ENCODE measurements at places on chromosomes 3 and 15.

DNA sequence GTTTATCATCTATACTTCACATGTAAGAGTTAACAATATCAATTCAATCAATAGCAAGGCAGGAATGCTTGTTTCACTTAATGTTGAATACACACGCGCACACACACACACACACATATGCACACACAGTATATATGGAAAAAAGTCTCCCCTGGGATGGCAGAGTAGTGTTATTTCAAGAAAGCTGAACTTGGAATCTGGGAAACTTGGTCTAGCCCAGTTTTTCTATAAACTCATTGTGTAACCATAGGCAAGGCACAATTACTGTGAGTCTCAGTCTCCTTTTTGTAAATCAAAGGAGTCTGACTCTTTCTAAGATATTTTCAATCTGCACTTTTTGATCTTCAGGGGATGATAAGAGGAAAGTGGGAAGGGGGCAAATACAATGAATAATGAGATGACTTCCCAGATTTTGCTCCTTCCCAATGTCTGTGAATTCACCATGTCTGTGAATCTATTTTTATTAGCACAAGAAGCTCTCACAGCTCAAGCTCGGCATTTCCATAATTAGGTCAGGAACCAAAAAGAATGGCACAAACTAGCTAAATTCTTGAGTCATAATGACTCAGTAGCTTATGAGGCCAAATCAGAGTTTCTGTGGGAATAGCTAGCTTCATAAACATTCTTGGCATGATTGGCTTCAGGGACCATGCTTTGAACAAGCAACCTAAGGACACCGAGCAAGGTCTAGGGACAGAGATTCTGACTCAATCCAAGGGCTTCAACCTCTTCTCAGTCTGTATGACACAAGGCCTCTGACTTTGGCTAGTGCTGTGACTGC lies 227.4 kb upstream of the DCBLD2 start:
- no peak for DNase-seq

- DNase-seq: no peak
These were observed 63.6 kb upstream of the BOC start for GRCh38 chr3:113147681-113148261.

- DNase-seq: no peak
These were observed 25.2 kb upstream of the RHCG start for GRCh38 chr15:89521605-89522004.

DNA sequence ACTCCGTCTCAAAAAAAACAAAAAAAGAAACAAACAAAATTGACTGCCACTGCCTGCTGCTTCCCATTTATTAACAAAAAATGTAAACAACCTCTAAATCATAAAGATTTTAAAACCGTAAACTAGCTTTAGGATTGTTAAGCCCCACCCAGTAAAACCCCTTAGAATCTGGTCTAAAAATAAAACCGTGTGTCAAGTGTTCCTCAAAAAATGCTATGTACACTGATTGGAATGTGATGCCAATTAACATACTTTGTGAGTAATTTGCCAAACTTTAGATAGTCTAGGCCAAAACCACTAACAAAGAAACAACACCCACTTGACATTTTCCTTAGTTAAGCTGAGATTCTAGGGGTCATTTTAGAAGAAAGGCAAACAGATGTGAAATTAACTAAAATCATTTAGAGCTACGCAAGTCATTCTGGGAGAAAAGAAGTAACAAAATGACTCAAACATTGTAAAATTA lies 5.3 kb downstream of the RAF1 start:
- no peak for DNase-seq

- DNase-seq: no peak
These were observed 437.7 kb downstream of the SI start for GRCh38 chr3:164640591-164640990.

DNA sequence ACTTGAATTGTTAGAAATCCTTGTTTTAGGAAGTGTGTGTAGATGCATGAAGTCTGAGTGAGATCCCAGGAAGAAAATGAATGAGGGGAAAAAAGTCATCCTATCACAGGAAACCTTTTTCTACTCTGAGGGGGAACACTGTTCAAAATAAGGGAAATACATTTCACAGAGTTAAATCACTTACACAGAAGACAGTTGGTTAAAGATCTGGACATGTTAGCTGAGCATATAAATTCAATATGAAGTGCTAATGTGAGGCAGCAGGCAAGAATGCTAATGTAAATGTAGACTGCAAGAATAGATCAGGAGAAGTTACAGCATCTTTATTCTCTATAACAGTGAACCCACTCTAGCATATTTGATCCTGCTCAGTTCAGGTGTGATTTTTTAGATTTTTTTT lies 2.6 kb downstream of the TBCCD1 start:
- no peak for DNase-seq

GRCh38 chr3:136209921-136210320 lies 13.8 kb upstream of the MSL2 start:
- DNase-seq: no peak

GRCh38 chr15:82093325-82093724 lies 47.5 kb upstream of the MEX3B start:
- no peak for DNase-seq

DNA sequence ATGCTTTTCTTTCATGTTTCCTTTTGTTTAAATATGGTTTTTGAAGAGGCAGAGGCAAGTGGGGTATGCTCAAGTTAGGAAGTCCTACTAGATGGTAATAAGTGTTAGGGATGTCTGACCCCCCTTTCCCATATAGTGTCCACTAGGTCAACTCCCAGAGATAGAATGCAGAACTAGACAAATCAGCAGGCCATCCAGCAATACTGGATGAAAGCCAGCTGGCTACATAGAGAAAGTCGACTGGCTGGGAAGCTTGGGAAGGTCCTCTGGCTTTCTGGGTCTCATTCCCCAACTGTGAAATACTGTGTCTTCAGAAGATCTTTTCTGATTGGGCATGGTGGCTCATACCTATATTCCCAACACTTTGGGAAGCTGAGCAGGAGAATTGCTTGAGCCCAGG lies 113.8 kb downstream of the SNRK start:
- DNase-seq: no peak

GRCh38 chr15:101003706-101004105 lies 84.5 kb downstream of the LRRK1 start:
- DNase-seq: no peak

- no peak for DNase-seq
These were observed 123.7 kb downstream of the MECOM start for GRCh38 chr3:169539856-169540255.

DNA sequence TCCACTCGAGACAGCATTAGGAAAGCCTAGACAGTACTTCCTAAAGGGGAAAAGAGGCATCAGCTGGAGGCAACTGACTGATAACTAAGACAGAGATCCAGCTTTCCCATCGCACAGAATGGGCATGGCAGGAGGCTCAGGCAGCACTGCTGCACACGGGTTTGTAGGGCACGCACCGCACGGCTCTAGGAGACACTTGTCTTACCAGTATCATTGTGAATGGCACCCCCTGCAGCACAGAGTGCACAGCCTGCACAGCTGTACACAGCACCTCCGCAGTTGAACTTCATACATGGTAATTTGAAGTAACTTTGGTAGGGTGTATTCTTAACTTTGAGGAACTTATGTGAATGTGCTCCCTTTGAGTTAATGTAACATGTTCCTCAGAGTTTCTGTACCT lies 281.6 kb downstream of the PLCL2 start:
- DNase-seq: no peak

- no peak for DNase-seq
These were observed 150.2 kb downstream of the GSK3B start for GRCh38 chr3:119944091-119944490.

GRCh38 chr3:66858656-66859381 lies 139.3 kb upstream of the KBTBD8 start:
- DNase-seq: no peak

GRCh38 chr3:134846084-134846483 lies 51.0 kb downstream of the EPHB1 start:
- DNase-seq: no peak

GRCh38 chr3:181906338-181906737 lies 194.6 kb downstream of the SOX2 start:
- DNase-seq: no peak

GRCh38 chr15:25391971-25392721 lies 46.7 kb downstream of the UBE3A start:
- no peak for DNase-seq

DNA sequence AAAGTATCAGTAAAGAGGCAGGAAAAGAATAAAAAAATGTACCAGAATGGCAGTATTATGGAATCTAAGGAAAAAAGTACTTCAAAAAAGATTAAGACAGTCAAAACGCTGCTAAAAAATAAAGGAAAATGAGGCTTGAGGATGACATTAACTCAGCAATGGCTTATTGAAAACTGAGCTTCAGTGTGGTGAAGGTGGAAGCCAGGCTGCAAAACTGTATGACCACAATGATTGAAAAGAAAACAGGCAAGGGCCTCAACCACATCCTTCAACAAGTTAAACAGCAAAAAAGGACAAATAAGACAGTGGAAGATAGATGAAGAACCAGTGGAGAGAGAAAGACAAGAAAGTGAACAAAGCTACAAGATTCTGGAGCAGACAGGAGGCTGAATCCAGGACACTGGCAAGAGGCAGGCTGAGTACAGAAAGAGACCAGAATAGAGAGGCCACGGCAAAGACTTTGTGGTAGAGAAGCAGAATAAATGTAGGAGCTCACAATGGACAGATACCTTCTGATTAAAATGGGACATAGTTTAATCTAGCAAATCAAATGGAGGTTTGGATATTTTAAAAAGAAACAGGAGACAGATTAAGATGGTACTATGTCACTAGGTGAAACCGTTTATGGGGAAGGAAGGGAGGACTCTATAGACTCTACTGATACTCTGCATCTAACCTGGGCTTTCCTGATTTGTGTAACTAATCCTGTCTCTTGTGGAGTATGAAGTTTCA lies 86.1 kb downstream of the TJP1 start:
- no peak for DNase-seq

DNA sequence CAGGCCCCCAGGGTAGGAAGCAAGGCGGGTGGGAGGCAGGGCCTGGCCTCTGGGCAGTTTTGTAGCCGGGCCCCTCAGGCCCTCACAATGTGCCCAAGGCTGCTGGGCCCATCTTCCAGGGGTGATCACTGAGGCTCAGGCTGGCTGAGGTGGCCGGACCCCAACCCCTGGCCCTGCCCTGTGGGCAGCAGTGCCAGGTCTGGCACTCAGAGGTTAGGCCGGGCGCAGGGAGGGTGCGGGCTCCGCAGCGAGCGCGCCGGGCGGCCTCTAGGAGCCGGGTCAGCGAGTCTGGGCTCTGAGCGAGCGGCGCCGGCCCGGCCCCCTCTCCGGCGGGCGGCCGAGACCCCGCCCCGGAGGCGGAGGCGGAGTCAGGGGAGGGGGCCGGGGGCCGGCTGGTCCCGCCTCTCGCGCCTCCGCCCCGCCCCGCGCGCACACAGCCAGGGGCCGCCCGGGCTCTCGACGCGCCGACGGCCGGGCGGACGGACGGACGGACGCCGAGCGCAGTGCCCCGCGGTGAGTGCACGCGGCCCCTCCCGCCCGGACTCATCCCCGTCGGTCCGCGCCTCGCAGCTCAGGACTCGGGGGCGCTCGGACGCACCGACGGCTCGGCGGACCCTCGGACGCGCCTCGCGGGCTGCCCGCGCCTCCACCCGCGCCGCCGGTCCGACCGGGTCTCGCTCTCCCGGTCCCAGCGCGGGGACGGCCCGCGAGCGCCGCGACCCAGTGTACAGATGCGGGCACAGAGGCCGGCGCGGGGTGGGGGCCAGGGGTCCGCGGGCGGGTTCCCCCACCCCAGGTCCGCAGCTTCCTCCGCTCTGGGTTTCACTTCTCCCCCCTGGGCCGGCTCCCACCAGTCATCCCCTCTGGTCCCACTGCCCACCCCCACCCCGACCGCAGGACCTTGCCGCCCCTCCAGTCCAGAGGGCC lies at the start of gene FBLN2:
TSS of gene FBLN2 (plus strand) at position 430 of the 927 bp plus-strand sequence. CDS start 21,231 bp downstream, outside the sequence.
- DNase-seq: peak; percentile 84

- DNase-seq: no peak
These were observed 33.8 kb downstream of the MRAS start for GRCh38 chr3:138381950-138382715.

DNA sequence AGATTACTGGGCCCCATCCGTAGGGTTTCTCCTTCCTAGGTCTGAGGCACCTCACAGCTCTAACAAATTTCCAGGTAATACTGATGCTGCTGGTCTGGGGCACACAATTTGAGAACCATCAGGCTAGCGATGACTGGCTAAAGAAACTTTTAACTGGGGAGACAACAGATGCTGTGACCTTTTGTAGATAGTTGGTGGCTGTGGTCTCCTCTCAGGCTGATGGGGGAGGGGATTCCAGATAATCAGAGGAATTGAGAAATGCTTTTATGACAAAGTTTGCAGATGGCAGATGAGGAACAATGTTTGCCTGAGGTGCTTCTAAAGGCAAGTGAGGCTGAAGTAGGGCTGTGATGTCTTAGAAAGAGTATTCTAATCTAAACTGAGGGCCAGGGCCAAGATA lies 13.8 kb upstream of the CCR9 start:
- DNase-seq: no peak

DNA sequence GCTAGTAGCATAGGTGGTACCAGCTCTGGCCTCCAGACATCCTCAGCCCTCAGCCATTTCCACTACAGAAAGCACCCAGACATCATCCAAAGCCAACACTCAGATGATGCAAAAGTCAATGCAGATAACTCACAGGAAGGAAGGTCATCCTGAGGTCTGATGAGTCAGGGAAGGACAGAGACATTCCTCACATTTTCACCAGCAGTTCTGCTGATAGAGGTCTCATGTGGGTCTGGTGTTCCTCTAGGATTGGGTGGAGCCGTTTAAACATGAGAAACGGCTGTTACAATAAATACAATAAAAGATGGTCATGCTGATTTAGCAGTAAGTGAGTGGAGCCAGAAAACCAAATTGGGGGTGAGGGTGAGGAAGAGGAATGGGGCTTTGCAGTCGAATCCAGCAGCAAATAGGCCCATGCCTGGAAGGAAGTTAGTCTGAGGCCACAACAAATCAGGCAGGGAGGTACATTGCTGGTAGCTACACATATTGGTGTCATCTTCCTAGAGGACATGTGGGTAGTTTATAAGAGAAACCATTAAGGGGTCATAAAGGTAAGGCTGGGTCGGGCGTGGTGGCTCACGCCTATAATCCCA lies 33.3 kb upstream of the FLNB start:
- no peak for DNase-seq

- no peak for DNase-seq
These were observed 34.7 kb downstream of the SCN5A start for GRCh38 chr3:38614651-38615352.

GRCh38 chr3:75692061-75692460 lies 27.9 kb downstream of the FRG2C start:
- no peak for DNase-seq

DNA sequence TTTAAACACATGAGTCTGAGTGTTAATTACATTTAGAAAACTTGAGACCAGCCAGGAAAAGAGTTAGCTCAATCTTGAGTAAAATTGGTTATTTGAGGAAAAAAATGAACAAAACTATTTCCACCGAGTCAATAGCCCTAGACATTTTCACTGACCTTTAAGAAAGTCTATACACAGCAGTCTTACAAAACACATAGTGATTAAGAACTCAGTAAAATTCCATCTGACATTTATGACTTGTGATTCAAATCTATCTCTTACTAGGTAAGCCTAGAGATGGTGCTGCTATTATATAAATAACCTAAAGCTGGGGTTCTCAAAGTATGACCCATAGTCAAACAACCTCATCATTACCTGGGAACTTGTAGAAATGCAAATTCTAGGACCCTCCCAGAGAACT lies 109.1 kb upstream of the COL8A1 start:
- no peak for DNase-seq

GRCh38 chr3:107441617-107442016 lies 64.4 kb downstream of the CCDC54 start:
- no peak for DNase-seq
